Lower lobe of right lung (tissue), 2 donors: ENCODE measurements at places on chromosomes 2 and 18. TPM values are rescaled to one million over a fixed set of nuclear protein-coding genes. Genes with fewer than 3 reads are reported as not detected.

DNA sequence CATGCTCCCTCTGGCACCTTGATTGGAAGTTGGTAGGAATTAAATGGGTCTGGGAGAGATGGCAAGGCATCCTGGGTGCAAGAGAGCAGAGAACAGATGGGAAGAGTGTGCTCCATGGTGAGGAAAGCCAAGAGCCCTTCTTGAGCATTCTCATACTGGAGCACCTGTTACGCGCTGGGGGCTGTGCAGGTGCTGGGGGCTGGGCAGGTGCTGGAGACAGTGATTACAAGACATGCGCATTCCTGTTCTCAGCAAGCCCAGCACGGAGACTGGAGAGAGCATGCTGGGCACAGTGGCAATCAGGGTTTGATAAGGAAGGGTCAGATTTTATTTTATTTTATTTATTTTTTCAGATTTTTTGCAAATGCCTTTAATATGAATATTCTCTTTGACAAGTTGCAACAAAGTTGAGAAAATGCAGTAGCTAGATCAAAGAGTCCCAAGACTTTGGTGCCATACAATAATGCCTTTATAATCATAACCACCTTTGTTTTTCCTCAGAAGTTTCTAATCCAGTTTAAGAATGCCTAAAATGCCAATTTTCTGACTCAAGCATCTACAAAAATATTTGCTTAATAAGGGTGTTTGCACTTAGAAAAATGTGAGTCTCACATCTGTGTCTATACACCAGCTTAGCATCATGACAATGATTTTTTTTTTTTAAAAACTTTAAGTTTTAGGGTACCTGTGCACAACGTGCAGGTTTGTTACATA lies 193.3 kb downstream of the RNF152 start:
- H3K4me3 ChIP-seq: no peak overlapping the region
- no peak for DNase-seq
- H3K4me1 ChIP-seq: no peaks in the 10 kb centered on the region
- H3K27me3 ChIP-seq: no peaks in the 10 kb centered on the region
- no peak overlapping the region for H3K27ac ChIP-seq

DNA sequence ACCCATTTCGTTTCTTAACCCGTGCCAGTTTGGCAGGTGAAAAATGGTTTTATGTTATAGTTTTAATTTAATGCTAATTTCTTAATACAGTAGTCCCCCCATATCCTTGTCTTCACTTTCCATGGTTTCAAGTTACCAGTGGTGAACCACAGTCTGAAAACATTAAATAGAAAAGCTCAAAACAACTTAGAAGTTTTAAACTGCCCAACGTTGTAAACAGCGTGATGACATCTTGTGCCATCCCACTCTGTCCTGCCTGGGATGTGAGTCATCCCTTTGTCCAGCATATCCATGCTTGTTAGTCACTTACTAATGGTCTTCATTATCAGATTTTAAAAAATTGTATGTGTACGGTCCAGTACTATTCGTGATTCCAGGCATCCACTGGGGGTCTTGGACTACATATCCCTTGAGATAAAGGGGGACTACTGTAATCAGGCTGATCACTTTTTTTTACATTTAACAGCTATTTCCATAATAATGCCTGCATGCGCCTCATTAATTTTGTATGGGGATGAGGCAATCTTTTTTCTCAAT lies 31.9 kb downstream of the SLC66A3 start:
- H3K36me3 ChIP-seq: peaks cover 71% of the 10 kb centered on the region
- DNase-seq: no peak
- H3K4me3 ChIP-seq: no peak overlapping the region
- H3K27ac ChIP-seq: no peak overlapping the region

- no peaks in the 10 kb centered on the region for H3K4me1 ChIP-seq
- H3K36me3 ChIP-seq: no peaks in the 10 kb centered on the region
- H3K4me3 ChIP-seq: no peak overlapping the region
- no peak for DNase-seq
- no peaks in the 10 kb centered on the region for H3K27me3 ChIP-seq
Measured at GRCh38 chr2:173150963-173151362, 75.3 kb downstream of the MAP3K20 start.

- H3K27me3 ChIP-seq: no peaks in the 10 kb centered on the region
- no peaks in the 10 kb centered on the region for H3K36me3 ChIP-seq
- peak overlapping the region; percentile 21 for H3K27ac ChIP-seq
- peaks cover 47% of the 10 kb centered on the region for H3K4me1 ChIP-seq
- H3K4me3 ChIP-seq: no peak overlapping the region
- DNase-seq: no peak
Measured at GRCh38 chr2:85175369-85176299, 42.4 kb downstream of the TCF7L1 start.

The ARMC9 gene
- 43.1 TPM for total RNA-seq

The MOCOS gene
- 4.2 TPM for total RNA-seq

The CCDC178 gene
- total RNA-seq: not detected

The SNORC gene
- total RNA-seq: 0.53 TPM

The SNTG2 gene
- total RNA-seq: 1.4 TPM
